ENCODE measurements at places on chromosomes 11 and 22.

DNA sequence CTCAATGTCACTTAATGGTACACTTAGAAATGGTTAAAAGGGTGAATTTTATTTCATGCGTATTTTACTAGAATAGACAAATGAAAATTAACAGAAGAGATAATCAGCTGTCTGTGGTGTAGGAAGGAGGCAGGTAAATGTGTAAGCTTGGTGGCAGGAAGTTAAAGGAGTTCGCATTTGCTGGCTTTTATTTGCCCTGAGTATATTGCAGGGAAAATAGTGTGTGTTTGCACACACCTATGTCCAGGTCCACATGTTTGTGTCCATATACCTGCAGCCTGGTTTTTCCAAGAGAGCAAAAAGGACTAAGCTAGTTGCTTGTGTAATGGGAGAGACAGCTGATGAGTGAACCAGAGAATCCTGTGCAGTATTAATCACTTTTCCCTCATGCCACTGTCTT, 16.0 kb downstream of the NTM start:
- no peak for DNase-seq

DNA sequence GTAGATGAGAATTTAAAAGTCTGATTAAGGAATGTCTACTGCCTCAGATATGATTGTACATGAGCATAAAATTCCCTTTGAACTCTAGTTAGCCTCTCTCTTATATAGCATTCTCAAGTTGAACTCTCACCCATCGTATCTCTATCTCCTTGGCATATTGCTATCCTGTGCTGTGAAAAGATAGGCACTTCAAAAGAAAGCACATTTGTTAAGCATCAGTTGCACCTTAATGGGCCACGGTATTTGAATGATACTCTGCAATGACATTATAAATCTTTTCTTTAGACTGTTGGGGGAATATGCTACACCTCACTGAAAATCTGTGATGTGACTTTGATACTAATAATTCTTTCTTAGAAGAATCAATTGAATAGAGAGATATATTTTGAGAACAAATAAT, 570.7 kb downstream of the JRKL start:
- DNase-seq: no peak

GRCh38 chr11:37504921-37505320, 906.9 kb upstream of the RAG2 start:
- peak; percentile 98 for DNase-seq

DNA sequence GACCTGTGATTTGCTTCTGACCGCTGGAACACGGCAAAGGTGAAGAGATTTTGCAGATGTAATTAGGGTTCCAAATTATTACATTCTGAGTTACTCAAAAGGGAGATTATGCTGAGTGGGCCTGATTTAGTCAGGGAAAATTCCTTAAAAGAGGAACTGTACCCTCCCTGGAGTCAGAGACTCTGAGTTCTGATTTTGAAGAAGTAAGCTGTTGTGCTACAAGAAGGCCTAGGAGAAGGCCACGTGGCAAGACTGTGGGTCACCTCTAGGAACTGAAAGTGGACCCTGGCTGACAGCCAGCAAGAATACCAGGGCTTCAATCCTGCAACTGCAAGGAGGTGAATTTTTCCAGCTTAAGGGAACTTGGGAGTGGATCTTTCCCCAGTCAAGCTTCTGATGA, 45.3 kb downstream of the CHRDL2 start:
- no peak for DNase-seq

GRCh38 chr11:67274768-67275605, 8.7 kb downstream of the GRK2 start:
- no peak for DNase-seq

GRCh38 chr11:24356501-24356900, 140.4 kb upstream of the LUZP2 start:
- no peak for DNase-seq

GRCh38 chr11:30710221-30710620, 124.1 kb upstream of the MPPED2 start:
- DNase-seq: no peak

- DNase-seq: no peak
Observed at GRCh38 chr11:70230840-70231710, 28.0 kb downstream of the FADD start.

DNA sequence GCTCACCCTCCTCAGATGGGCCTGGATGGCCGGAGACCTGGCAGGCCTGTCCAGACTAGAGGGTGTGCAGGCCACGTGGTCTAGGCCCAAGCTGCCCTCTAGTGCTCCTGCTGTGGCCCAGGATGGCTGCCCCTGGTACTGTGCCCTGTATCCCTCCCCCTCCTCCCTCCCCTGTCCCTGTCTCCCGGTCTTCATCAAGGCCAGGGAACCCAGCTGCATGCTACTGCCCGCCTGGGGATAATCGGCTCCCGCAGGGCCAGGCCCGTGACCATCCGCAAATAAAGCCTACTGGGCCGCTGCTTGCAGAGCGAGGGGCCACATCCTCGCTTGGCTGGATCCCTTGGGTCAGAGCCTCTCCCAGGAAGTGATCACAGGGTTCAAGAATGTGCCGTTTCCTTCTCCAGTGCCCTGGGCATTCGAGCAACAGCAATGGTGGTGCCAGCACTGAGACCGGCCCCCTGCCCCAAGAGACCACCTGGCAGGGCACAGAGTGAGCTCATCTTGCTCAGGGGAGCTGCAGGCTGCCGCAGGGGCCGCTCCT, 51.1 kb downstream of the WNT7B start:
- no peak for DNase-seq

DNA sequence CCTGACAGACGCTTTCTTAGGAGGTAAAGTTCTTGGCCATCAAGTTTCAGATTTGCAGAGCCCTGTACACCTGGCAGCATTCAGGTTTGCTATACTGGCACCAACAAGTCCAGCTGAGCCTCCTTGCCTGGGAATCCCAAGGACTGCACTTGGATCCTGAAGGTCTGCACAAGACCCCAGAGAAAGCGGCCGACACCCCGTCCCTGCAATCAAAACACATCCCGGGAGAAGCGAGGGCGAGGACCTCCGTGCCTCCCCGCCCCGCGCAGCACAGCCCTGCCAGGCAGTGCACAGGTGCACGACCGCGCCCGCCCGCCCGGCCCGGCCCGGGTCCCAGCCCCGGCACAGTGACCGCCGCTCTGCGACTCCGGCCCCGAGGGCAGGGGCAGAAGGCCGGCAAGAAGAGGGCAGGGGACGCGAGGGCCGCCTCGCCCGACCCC, 559 bp downstream of the MRTFA start:
- no peak for DNase-seq

GRCh38 chr22:46213052-46213451, 37.0 kb downstream of the CDPF1 start:
- no peak for DNase-seq

GRCh38 chr11:2761131-2762030, 61.6 kb upstream of the KCNQ1OT1 start:
- DNase-seq: no peak

DNA sequence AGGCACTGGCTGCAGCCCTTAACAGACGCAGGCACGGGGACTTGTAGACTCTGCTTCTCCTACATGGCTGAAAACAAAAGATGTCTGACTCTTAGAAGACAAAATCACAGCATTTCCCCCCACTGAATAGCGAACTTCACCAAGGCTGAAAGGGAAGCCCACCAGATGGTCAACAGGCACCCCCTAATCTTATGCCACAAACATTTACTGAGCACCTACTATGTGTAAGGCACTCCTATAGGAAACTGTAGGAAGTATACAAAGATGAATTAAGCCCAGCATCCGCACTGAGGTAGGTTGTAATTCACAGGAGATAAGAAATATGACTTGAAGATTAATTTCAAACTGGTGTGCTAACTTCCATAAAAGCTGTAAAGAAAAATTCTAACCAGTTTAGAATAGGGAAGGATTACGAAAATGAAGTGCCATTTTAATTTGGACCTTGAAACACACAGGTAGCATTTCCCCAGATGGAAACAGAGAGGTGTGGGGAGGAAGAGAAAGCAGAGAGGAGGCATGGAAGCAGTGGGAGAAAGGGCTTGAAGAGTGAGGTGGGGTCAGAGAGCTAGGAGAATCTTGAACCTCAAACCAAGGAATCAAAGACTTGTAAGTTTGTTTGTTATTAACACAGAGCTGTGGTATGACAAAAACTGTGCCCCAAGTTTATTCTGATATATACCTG, 38.1 kb downstream of the NUMA1 start:
- DNase-seq: no peak

DNA sequence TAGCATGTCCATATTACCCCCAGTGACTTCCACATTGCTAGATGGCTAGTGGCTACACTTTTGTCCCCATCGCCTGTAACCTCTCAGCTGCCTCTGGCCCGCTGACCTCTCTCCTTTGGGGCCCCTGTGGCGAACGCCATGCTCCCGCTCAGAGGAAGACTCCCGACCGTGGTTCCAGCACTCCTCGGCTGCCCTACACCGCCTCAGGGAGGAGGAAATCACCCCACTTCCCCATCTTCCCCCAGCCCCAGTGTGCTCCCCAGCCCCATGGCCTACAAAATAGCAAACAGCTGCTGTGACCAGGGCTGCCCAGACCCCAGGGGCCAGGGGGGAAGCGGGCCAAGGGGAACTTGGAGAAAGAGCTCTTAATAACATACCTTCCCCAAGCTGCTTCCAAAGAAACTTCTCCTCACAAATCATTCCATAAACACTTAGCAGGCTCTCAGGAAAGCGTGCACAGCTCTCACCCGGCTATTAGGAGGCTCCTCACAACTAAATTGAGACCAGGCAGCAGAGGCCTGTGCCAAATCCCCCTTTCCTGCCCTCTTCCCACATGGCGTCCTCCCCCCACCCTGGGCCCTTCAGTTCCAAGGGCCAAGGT, 63.5 kb upstream of the WNT11 start:
- DNase-seq: no peak

DNA sequence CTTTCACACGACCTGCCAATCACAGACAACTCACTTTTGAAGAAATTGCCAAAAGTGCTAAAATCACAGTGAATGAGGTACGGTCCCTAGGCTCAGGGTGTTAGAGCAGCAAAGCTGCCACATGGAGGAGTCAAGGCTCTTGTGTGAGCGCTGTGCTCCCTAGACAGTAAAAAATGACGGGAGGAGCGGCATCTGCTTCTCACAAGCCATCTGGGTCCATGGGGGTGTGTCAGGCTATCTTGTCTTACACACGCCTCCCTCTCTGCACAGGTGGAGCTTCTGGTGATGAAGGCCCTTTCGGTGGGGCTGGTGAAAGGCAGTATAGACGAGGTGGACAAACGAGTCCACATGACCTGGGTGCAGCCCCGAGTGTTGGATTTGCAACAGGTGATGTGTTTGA, 14.8 kb downstream of the PSMD13 start:
- DNase-seq: no peak

GRCh38 chr11:134742224-134742612, 330.2 kb upstream of the B3GAT1 start:
- no peak for DNase-seq

DNA sequence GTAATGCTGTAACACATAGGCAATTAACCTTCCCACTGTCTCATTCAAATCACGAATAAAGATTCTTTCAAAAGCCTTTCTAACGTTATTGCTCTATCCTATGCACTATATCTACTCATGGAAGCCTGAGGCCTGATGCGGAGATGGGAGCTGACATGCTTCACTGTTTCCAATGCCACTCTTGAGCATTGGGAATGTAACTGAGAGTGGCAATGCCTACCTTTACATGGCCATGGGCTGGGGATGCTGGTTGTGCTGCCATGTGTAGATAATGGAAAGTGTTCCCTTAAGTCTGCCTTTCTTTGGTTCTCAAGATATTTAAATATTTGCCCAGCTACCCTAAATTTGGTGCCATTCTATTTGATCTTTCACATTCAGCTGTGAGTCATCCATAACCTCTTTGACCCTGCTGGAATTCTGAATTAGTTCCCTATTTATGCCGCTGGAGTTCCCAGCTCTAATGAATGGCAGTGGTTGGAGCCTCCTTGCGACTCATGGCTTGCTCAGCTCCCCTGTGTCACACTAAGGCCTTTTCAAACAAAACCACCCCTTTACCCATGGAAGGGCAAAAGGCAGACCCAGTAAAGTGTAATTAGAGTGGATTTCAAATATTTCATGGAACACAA, 21.4 kb upstream of the DKK3 start:
- DNase-seq: peak; percentile 73

DNA sequence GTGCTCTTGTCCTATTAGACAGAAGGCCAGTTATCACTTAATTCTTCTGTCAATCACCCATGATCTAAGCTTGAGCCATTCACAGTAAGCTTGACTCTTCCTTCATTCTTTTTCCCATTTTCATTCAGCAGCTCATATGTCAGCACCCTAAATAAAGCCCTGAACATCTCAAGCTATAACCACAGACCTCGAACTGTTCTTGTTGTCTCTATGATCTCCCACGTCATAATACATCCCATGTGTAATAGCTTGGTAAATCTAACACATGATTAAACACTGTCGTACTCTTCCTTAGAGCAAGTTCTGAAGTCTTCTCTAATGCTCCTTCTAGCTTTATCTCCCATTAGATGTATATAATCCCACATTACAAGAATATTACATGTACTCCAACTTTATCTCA, 14.4 kb downstream of the MUC15 start:
- DNase-seq: no peak

GRCh38 chr22:34429314-34429713, 509.0 kb upstream of the LARGE1 start:
- no peak for DNase-seq

GRCh38 chr22:46025973-46026898, 49.3 kb upstream of the WNT7B start:
- no peak for DNase-seq

DNA sequence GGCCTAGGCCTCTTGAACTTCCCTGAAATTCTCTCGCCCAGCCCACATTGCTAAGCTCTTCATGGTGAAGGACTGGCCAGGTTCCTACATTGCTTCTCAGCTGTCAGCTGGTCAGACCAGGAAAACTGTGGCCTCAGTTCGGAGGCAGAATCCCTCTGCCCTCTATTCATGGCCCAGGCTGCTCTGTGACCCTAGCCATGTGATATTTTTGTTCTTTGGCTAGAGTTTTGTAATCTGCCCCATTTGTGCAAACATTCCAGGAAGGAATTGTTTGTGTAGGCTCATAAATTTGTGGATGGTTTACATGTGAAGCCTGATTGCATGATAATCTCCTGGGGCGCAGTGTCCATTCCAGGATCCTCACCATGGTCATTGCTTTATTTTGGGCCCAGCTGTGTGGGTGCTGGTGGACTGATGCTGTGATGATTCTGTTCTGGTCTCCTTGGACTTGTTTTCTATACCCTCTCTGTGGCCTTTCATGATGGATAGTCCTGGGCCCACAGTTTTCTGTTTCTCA, 149.1 kb upstream of the E2F8 start:
- DNase-seq: no peak

- no peak for DNase-seq
Observed at GRCh38 chr22:31036671-31037550, 44.2 kb upstream of the SMTN start.

- DNase-seq: no peak
Observed at GRCh38 chr11:3077189-3077836, 20.1 kb upstream of the CARS1 start.

DNA sequence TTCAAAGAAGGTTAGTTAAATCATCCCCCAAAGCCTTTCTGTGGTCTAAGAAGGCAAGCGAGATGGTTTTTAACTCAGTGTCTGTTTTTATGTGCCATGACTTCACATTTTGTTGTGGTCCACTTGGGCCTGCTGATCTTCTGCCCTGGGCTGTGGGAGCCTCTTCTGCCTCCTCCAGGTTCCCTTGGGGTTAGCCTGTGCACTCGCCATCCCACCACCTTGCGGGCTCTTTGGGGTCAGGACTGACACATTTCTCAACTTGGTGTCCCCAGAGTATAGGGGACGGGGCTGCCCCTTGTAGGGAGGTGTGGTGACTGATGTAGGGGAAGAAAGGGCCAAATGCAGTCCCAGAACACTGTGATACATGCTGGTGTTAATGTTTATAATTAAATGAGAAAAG, 207.0 kb downstream of the TBC1D22A start:
- DNase-seq: no peak

All from HS-5 (cell line).